ENCODE measurements at places on chromosomes 6 and 20.

DNA sequence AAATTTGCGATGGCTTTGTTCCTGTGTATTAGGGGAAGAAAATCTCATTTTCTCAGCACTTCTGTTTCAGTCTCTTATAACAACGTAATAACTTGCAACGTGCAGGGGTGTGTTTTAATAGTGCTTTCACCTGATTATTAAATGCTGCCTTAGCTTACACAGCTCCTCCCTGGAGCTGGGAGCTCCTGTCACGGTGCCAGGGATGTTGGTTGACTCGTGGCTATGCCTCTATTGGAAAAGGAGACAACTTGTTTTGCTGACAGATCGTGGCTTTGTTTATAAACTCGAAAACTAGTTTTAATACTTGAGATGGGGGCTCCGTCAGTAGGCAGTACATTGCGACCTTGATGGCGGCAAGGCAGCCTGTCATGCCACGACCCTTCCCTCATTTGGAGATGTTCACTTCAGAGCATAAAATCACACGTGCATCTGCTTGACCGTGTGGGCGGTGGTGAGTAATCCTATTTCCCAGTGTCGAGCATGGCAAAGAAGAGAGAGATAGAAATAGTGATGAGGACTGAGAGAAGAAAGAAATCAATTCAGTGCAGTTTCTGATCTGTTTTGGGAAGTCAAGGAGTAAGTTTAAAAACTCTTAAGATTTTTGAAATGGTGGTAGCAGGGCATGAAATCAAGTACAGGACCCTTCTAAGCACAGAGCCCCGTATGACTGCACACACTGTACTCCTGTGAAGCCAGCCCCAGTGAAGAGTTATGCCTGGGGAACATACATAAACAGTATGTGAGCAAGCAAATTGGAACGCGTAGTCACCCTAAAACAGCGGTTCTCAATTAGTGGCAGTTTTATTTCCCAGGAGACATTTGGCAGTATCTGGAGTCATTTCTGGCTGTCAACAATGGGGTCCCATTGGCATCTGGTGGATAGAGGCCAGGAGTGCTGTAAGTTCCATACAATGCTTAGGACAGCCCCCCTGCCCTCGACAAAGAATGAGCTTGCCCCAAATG lies 147.2 kb downstream of the DOK5 start:
- no peak for DNase-seq

- DNase-seq = no peak
Observed at GRCh38 chr6:110053395-110054240, 75.5 kb downstream of the GPR6 start.

DNA sequence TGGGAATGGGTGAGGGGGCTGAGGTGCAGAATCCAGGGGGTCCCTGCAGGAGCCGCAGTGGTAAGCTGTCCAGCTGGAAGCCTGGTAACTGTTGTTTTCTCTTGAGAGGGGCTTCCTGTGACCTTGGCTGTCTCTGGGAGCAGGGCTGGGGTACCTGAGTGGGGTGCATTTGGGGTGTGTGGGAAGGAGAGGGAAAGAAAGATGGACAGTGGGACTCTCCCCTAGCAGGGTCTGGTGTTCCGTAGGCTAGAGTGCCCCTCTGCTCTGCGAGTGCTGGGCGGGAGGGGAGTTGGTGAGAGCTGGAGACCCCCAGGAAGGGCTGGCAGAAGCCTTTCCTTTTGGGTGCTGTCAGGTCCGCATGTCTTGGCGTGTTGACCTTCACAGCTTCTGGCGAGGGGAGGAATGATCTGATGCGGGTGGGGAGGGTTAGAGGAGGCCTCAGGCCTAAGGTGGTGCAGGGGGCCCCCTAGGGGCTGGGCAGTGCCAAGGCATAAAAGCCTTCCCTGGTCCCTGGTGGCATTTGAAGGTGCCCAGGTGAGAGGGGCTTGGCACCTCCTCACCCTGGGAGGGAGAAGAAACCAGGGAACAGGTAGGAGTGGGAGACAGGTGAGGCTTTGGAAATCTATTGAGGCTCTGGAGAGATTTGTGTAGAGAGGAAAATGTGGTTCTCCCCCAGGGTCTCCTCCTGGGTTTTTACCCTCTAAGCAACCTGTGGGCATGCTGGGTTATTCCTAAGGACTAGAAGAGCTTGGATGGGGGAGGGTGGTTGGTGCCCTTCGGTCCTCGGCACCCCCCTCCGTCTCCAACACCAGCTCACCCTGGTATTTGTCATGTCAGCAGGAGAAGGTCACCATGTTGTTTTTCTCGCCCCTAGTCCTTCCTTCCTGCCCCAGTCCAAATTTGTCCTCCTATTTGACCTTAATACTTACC lies 3.3 kb downstream of the VEGFA start:
- DNase-seq = peak; percentile 78

GRCh38 chr6:130598021-130598989 lies 228.9 kb upstream of the SMLR1 start:
- no peak for DNase-seq

GRCh38 chr6:3013486-3013885 lies 13.8 kb downstream of the NQO2 start:
- no peak for DNase-seq

- DNase-seq = no peak
Observed at GRCh38 chr20:8020314-8021079, 936 bp upstream of the TMX4 start.

- DNase-seq = no peak
Observed at GRCh38 chr6:44696686-44697085, 309.2 kb downstream of the CDC5L start.

- no peak for DNase-seq
Observed at GRCh38 chr6:116307001-116307400, 27.3 kb upstream of the TSPYL1 start.

DNA sequence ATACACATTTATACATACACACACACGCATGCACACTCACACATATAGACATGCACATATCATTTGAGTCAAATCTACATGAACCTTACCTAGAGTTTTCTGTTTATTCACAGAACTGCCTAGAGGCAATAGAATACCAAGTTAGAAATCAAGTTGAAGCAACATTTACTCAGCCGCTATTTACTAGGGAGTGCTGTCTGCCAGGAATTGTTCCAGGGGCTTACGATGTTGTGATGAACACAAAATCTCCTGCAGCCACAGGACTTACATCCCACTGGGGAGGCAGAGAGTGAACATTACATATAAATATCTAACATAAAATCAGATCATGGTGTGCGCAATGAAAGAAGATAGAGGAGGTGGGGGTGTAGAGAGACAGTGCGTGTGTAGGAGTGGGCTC lies 80.4 kb downstream of the GCLC start:
- DNase-seq = no peak

GRCh38 chr6:108174371-108175175 lies 8.8 kb downstream of the NR2E1 start:
- DNase-seq = no peak

GRCh38 chr6:18327626-18328025 lies 59.5 kb upstream of the RNF144B start:
- DNase-seq = no peak

GRCh38 chr6:162684961-162685360 lies 42.6 kb downstream of the PRKN start:
- no peak for DNase-seq

Measured in activated CD8-positive, alpha-beta memory T cell treated with anti-CD3 and anti-CD28 coated beads for 24 hours (primary cell).